ENCODE measurements at places on chromosomes 2 and 18. TPM values are rescaled to one million over a fixed set of nuclear protein-coding genes. Genes with fewer than 3 reads are reported as not detected.

Gene PLGLB1
- total RNA-seq: 0.83 TPM

Gene ANKRD30B
- total RNA-seq: not detected

Gene SKA1
- 0.59 TPM for total RNA-seq

Gene RGPD3
- total RNA-seq: 0.37 TPM

Gene CPO
- total RNA-seq: not detected

Gene TMEM200C
- not detected for total RNA-seq

Gene UGT1A4
- total RNA-seq: not detected

Gene CACNB4
- total RNA-seq: 1.2 TPM

Gene ZBTB7C
- total RNA-seq: not detected

Gene ABCA12
- total RNA-seq: 0.28 TPM

Gene KIAA2012
- 0.09 TPM for total RNA-seq

Gene GRP
- total RNA-seq: not detected

Gene TTN
- 1.0 TPM for total RNA-seq

Gene FAM124B
- total RNA-seq: 0.30 TPM

Gene BCL2L11
- 4.8 TPM for total RNA-seq

Gene CRACDL
- not detected for total RNA-seq

Gene PFN4
- 0.42 TPM for total RNA-seq

Gene FKBP1B
- 4.7 TPM for total RNA-seq

Gene DAPL1
- not detected for total RNA-seq

Gene ST3GAL5
- total RNA-seq: 14.9 TPM

Gene DLX1
- 0.55 TPM for total RNA-seq

Gene CRYBA2
- not detected for total RNA-seq

Gene CROCC2
- not detected for total RNA-seq

Gene CD8B
- not detected for total RNA-seq

Gene ZNF892
- 10.4 TPM for total RNA-seq

Gene NDUFS1
- 145 TPM for total RNA-seq

All from smooth muscle cell of the umbilical artery (primary cell).